ENCODE measurements at places on chromosomes 13 and 19. TPM values are rescaled to one million over a fixed set of nuclear protein-coding genes. Genes with fewer than 3 reads are reported as not detected.

Gene DOCK6
- total RNA-seq = 0.70 TPM

Gene MYBPC2
- total RNA-seq = not detected

Gene PEX11G
- total RNA-seq = 0.58 TPM

Gene DHRS12
- 6.0 TPM for total RNA-seq

Gene ZNF763
- 0.85 TPM for total RNA-seq

GRCh38 chr19:38849147-38849859, 483 bp downstream of the HNRNPL start:
- peaks cover 41% of the 10 kb centered on the region for H3K36me3 ChIP-seq
- H3K4me1 ChIP-seq = peaks cover 57% of the 10 kb centered on the region
- H3K27me3 ChIP-seq = no peaks in the 10 kb centered on the region

GRCh38 chr13:78022164-78022877, 103.7 kb upstream of the EDNRB start:
- H3K27ac ChIP-seq = peak overlapping the region; percentile 52
- H3K4me3 ChIP-seq = no peak overlapping the region
- peaks cover 4% of the 10 kb centered on the region for H3K36me3 ChIP-seq
- peaks cover 9% of the 10 kb centered on the region for H3K4me1 ChIP-seq
- peak; percentile 80 for DNase-seq

DNA sequence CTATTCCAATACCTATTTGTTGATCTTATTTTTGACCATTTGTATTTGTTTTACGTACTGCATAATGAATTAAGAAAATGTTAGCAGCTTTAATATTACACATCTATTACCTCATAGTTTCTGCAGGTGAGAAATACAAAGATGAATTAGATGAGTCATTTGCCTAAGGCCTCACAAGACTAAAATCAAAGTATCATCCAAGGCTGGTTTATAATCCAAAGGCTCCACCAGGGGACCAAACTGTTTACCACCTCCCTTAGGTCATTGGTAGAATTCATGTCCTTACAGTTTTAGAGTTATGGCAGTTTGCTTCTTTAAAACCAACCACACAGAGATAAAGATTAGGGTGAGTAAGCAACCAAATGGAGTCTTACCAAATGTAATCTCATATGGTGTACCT, 848.1 kb downstream of the SLITRK6 start:
- DNase-seq = no peak
- no peak overlapping the region for H3K4me3 ChIP-seq
- no peaks in the 10 kb centered on the region for H3K4me1 ChIP-seq
- H3K27me3 ChIP-seq = no peaks in the 10 kb centered on the region
- no peaks in the 10 kb centered on the region for H3K36me3 ChIP-seq
